Activated CD4-positive, alpha-beta T cell treated with anti-CD3 and anti-CD28 coated beads, Interleukin-2, amount 50 U/mL, for 48 hours (primary cell): ENCODE measurements at places on chromosomes 16 and 17.

- DNase-seq = no peak
Observed at GRCh38 chr17:27663936-27664605, 33.1 kb downstream of the LGALS9 start.

GRCh38 chr16:89004209-89004831 lies 27.3 kb upstream of the CBFA2T3 start:
- no peak for DNase-seq

- no peak for DNase-seq
Observed at GRCh38 chr17:10031606-10032005, 126.5 kb upstream of the RCVRN start.

GRCh38 chr16:73433731-73434307 lies 385.9 kb upstream of the ZFHX3 start:
- DNase-seq = no peak

- no peak for DNase-seq
Observed at GRCh38 chr16:26569793-26570192, 496.9 kb upstream of the C16orf82 start.

- no peak for DNase-seq
Observed at GRCh38 chr17:40019140-40019991, 4.1 kb downstream of the CSF3 start.

DNA sequence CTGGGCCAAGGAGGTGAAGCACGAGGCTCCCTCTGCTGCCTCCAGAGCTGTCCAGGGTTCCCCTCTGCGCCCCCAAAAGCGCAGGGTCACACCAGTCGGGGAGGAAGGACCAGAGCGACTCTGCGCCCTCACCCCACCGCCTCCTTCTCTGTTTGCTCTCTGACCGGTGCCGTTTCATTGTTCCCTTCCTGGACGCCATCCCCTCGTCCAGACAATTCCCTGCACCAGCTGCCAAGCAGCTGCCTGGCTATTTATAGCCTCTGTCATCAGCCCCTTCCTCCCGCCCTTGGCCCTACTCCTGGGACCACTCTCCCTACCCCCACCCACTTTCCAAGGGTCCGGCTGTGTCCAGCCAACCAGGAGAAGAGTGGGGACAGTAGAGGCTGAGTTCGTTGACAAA lies 68.8 kb upstream of the CREBBP start:
- DNase-seq = no peak

DNA sequence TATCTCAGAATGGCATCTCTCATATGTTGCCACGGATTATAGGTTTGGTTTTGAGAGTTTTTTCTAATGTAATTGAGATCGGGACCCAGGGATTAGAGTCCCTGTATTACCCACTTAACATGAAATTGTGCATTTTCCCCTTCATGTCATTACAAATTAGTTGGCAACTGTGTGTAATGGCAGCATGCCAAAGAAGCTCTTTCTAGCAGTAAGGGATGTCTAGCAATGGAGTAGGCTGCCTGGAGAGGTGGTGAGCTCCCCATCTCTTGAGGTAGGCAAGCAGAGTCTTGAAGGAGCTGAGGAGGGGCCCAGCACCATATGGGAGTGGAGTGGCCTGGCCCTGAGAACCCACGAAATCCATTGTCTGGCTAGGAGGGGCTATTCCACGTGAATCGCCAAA lies 10.0 kb upstream of the KATNB1 start:
- no peak for DNase-seq

DNA sequence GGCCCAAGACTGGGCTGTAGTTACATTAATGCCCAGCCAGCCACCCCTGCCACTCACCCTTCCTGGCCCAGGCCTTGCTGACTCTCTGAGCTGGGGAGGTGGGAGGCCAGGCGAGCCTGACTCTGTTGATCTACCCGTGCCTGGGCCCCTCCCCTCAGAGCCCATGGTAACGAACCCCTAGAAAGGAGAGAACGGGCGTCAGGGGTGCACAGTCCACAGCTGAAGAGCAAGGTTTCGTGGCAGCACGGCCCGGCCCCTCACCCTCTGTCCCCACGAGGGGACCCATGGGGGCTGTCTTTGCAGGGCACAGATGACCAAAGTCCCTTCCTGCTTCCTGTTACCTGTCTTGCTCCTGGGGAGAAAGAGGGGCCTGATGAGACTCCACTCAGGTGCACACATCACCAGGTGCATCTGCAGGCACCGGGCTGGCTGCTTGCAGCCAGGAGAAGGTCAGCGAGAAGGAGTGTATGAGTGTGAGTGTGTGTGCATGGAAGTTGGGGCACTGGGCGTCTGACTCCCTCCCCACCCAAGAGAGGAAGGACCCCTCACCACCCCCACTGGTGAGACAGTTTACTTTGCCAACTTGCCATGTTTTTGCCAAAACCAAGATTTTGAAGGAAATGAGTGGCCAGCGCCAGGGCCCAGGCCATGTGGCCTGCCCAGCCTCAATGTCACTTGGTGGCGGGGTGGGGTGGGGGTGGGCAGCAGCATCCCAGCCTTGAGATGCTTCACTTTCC lies 359.1 kb downstream of the SEC14L1 start:
- no peak for DNase-seq

GRCh38 chr17:57739402-57740234 lies 5.5 kb downstream of the CCDC182 start:
- no peak for DNase-seq

- no peak for DNase-seq
Observed at GRCh38 chr16:81878529-81878928, 99.4 kb downstream of the PLCG2 start.

- DNase-seq = no peak
Observed at GRCh38 chr16:17839272-17839671, 368.5 kb upstream of the XYLT1 start.

DNA sequence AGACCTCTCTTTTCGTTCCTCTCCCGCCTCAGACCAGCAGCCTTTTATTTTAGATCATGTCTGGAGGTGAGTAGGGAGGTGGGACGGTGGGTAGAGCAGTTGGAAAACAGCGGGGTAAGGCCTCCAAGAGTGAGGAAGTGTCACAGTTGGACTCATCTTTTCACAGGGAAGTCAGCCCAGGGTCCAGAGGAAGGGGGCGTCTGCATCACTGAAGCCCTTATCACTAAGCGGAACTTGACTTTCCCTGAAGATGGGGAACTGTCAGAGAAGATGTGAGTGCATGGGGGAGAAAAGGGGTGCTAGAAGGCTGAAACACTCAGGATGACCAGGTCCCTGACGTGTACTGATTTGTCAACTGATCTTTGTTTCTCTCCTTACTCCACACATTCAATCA lies 461 bp downstream of the LRRC46 start:
- no peak for DNase-seq

DNA sequence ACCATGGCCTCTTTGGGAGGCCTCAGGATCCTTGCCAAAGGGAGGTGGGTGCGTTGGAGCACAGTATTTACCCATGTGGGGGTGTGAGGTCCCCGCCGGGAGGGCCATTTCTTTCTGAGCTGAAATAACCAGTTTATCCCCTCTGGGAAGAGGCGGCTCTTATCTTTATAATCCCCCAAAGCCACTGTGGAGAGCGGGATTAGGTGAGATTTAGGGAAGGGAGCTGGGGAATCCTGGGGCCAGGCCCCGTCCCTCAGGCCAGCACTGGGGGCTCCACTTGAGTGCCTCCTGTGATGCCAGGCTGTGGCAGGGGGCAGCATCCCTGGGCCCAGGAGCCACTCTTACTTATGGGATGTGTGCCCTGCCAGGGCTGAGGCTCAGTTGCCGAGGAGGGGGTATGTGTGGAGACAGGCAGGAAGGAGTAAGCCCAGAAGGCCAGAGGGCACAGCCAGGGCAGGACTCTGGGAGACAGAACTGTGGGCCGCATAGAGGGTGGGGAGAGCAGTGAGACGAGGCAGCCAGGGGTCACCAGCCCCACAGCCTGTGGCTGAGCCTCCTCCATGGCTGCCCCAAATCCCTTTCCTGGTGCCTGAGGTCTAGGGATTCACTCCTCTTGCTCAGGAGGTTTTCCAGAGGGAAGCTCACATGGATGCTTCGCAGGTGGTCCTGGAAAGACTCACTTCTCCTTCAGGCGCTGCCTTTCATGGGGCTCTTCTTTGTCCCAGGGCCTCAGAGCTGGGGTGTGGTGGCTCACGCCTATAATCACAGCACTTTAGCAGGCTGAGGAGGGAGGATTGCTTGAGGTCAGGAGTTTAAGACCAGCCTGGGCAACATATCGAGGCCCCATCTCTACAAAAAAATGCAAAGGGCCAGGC lies 25.0 kb downstream of the TMEM94 start:
- no peak for DNase-seq

DNA sequence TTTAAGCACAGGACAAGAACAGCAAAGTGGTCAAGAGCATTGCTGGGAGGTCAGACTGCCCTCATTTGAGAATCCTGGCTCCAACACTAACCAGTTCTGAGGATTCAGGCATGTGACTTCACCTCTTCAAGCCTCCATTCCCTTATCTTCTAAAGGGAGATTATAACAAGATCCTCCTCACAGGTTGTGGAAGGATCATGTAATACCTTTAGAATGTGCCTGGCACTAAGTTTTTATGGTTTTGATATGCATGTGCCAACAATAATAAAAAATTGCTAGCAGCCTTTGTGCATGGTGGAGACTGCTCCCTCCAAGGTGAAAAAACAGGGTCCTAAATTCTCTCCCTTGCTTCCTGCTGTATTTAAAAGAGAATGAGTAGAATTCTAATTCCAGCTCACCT lies 36.0 kb upstream of the ADAMTS18 start:
- no peak for DNase-seq

DNA sequence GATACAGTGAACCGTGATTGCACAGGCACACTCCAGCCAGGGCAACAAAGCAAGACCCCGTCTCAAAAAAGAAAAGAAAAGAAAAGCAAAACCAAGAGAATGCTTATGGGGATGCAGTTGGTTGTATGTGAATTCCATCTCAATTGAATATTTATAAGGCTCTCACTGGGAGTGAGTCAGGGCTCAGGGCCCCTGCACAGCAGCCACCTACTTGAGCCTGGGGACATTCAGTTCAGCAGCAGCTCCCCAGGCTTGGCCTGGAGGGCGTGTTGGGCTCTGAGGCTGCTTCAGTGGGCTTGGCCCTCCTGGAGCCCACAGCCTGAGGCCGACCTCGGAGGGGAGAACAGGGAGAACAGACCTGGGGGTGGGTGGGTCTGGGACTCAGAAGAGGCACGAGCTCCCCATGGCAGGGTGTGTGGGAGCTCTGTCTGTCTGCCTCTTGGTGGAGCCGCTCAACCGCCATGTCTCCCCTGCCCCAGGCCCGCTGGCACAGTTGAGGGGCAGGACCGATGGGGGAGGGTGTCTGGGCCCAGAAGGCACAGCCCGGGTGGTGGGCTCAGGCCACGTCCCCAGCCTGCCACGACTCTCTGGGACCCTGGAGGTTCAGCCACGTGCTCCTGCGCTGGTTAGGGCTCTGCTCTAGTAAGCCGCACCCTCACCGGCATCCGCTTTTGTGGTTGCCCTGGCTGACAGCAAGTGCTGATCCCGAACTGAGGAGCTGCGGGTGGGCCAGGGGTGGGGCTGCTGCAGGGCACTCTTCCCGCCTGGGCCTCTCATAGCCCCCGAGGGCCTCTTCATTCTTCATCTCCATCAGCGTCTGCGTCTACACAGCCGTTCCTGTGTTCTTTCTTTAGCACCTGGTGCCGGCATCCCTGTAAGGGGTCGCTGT lies 24.8 kb downstream of the ZFPM1 start:
- peak; percentile 48 for DNase-seq
